Fibroblast of lung (primary cell): ENCODE measurements at places on chromosomes 2 and 18. TPM values are rescaled to one million over a fixed set of nuclear protein-coding genes. Genes with fewer than 3 reads are reported as not detected.

The GPR75 gene
- 0.77 and 1.8 TPM in 2 replicates for total RNA-seq

The COLEC11 gene
- total RNA-seq = 0.77 and 0.83 TPM in 2 replicates

DNA sequence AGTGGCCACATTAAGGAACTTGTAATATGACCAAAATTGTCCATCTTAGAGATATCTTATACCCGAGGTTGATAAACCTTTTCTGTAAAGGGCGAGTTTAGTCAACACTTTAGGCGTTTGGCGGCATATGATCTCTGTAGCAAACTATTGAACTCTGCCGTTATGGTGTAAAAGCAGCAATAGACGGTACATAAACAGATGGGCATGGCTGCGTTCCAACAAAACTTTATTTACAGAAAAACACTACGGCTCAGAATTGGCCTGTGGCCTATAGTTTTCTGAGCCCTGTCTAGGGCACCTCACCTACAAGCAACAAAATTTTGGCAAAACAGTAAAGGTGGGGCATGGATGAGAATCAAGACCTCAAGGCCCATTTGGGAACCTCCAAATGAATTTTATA lies 121.9 kb upstream of the HAAO start:
- DNase-seq = no peak

DNA sequence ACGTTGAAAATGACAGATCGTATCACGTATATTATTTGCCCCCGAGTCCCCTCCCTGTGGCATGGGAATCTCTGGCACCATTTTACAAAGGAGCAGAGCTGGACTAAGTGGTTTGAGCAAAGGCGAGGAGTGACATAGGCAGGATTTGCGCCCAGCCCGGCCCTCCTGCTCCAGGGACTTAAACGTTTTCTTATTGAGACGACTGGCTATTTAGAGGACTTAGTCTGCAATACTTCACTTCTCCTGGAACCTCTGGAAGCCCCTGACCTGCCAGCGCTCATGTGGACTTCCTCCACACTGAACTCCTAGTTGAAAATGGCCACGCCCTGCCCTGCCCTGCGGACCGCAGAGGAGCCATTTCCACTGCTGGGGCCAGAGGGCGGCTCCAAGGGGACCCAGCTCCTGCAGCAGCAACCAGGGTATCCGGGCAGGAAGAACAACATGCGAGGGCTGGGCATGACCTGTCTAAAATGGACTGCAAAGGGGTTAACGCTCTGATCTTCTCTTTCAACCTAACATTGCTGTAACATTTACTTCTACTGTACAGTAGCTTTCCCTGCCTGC lies 690.7 kb downstream of the LRP1B start:
- no peak for DNase-seq

The DSG1 gene
- not detected in 2 replicates for total RNA-seq

DNA sequence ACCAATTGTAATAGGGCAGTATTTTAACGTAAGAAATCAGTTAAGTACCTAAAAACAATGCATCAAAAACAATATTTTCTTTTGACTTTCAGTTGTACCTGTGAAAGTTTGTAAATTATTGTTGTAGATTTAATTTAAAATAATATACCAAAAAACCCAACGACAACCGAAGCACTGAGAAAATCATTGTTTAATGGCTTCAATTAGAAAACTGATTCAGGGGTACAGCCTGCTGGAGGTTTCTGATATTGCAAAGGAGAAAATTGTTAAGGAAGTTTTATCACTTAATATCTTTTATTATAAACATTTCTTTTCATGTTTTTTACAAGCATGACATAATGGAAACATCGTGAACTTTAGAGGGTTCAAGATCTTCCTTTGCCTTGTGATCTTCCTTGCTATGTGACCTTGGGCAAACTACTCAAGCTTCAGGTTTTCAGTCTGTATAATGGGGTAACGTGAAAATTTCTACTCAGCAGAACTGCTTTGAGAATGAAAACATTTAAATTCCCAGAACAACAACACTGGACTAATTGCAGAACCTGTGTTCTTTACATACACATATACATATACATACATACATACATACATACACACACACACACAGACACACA lies 76.3 kb upstream of the GLS start:
- DNase-seq = peak; percentile 56

DNA sequence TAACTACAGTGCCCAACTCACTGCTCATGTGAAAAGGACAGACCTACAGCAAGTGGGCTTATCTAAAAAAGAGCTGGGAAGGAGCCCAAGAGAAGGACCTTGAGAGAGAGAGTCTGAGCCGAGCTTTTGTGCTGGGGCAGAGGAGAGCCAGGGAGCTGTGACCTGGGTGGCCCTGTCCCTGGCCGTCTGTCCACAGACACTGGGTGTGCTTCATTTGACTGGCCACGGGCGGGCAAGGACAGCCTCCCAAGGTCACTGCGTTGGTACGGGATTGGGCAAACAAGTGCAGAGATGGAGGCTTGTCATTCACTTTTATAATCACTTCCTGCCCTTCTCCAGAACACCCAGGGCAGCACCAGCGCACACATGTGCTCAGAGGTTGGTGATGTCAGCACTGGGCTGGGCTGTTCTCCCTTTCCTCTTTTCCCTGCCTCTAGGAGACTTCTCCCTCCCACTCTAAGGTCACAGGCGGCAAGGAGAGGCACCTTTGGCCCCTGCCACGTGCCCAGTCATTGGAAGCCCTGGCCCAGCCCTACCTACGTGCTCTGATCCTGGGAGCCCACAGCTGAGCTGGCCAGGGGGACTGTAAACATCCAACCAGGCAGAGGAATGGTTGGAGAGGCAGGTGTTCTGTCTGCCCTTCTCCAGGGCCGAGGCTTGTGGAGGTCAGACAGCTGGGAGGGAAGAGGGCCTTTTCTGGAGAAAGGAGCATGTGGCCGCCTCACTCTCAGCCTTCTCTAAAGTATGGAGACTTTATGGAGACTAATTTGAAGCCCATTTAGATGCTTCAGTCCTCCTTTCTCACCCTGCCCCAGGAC lies 6.4 kb upstream of the PSD4 start:
- DNase-seq = no peak

DNA sequence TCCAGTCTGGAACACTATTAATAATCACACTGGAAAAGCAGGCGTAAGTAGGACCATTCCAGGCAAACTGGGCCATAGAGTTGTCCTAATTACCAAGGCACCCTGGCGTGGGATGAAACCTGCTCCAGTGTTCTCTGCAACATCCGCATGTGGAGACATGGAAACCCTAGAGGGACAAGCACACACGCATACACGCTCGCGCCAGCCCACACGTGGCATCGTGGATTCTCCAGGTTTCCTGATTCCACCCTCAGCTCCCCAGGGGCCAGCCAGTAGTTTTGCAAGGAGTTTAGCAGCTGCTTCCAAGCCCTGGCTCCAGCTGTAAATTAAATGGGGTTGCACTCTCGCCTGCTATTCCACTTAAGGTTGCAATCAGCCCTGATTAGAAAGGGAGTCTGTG lies 127.7 kb downstream of the DYSF start:
- DNase-seq = no peak

The TRAK2 gene
- total RNA-seq = 72.9 and 81.1 TPM in 2 replicates

The DLGAP1 gene
- total RNA-seq = 0.17 and 0.51 TPM in 2 replicates

DNA sequence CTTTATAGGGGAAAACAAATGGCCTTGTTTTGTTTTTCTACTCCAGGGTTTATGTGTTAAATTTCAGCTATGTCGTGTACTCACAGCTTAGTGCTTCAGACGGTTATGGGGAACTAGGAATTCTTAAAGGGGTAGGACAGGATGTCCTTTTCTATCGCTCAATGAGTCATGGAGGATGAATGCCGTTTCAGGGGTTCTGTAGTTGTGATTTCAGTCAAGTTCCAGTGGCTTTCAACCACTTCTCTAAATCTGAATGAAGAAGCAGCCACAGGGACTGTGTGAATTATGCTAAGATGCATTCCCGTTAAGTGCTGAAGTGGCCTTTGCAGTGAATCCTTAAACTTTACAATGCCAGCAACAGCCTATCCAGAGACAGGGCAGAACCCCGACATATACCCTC lies 1231.7 kb upstream of the ZEB2 start:
- peak; percentile 84 for DNase-seq

The RNU2-63P gene
- total RNA-seq = 46.0 and 268 TPM in 2 replicates

- no peak for DNase-seq
Observed at GRCh38 chr2:239769554-239770245, 255.4 kb downstream of the NDUFA10 start.

The C2orf72 gene
- total RNA-seq = 0.33 TPM in 1 of 2 replicates, not detected in the other

- no peak for DNase-seq
Observed at GRCh38 chr2:29821591-29821990, 99.8 kb downstream of the ALK start.

DNA sequence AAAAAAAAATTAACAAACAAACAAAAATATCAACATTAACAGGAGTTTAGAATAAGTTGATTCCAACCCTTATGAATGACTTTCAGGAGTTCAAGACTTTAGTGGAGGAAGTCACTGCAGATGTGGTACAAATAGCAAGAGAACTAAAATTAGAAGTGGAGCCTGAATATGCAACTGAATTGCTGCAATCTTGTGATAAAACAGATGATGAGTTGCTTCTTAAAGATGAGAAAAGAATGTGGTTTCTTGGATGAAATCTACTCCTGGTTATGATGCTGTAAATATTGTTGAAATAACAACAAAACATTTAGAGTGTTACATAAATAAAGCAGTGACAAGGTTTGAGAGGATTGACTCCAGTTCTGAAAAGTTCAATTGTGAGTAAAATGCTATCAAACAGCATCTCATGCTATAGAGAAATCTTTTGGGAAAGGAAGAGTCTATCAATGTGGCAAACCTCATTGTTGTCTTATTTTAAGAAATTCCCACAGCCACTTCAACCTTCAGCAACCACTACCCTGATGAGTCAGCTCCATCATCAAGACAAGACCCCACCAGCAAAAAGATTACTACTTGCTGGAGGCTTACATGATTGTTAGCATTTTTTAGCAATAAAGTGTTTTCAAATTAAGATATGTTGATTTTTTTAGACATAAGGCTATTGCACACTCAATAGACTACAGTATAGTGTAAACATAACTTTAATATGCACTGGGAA lies 42.7 kb upstream of the TAF4B start:
- no peak for DNase-seq

DNA sequence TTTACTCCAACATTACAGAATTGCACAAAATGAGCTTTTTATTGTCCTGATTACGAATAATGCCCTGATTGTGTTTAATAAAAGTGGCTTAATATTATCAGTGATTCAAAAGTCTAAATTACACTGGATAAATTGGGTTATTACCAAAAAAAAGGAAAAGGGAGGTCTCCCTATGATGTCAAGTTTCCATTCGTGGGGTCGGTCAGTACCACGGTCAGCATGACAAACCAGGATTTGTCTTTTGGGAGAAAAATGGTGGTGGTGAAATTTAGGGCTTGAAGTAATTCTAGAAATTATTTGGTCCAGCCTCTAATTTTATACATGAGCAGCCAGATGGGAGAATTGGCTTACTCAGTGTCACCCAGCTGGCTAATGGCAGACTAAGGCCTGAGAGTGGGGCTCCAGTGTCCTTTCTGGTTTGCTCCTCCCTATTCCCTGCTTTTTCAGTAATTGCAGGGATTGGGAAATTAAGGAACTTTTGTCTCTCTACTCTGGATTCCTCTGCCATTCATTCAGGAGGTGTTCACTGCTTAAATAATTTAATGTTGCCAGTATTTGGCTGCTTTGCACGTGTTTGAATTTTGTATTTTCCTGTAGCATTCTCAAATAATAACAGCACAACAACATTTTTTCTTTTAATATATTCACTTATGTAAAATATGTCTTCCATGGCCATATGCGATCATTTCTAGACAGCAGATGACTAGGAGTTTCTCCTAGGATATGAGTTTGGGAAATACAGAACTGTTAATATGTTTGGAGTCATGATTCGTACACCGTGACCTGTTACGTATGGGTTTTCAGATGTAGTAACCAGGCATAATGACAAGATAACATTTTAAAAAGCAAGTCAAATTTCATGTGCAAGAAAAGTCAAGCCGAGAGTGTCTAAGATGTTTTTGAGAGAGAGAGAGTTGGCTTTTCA lies 128.9 kb upstream of the NOSTRIN start:
- no peak for DNase-seq

GRCh38 chr2:6928452-6928851 lies 11.2 kb downstream of the RNF144A start:
- no peak for DNase-seq

DNA sequence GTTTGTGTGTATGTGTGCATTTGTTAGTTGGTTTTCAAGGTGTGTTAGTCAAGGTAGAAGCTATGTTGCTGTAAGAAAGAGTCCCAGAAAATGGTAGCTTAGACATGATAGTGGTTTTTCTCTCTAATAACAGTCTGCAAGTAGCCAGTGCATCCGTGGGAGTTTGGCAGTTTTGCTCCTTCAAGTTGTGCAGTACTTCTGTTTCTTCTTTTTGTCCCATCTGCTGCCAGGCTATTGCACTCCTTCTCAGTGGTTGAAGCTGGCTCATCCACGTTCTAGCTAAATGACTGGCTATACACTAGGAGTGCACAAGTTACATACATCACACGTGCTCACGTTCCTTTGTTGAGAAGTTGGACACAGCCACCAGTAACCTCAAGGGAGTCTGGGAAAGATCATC lies 134.7 kb downstream of the ASXL3 start:
- DNase-seq = no peak

DNA sequence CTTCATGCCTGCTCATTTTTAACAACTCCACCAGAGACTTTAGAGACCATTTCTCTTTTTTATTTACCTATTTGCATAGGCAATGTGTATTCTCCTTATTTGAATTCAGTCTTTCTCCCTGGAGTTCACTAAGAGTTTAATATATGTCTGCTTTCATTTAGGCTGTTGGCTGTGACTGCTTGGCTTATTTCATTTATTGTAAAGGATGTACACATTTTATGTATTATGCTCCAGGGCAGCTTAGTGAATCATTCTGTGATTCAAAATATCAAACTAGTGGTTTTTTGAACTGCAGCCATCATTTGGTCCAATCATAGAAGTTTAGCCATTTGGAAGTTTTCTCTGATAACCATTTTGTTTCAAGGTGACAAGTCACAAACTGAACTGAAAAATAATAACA lies 229.6 kb downstream of the LPIN1 start:
- DNase-seq = no peak

DNA sequence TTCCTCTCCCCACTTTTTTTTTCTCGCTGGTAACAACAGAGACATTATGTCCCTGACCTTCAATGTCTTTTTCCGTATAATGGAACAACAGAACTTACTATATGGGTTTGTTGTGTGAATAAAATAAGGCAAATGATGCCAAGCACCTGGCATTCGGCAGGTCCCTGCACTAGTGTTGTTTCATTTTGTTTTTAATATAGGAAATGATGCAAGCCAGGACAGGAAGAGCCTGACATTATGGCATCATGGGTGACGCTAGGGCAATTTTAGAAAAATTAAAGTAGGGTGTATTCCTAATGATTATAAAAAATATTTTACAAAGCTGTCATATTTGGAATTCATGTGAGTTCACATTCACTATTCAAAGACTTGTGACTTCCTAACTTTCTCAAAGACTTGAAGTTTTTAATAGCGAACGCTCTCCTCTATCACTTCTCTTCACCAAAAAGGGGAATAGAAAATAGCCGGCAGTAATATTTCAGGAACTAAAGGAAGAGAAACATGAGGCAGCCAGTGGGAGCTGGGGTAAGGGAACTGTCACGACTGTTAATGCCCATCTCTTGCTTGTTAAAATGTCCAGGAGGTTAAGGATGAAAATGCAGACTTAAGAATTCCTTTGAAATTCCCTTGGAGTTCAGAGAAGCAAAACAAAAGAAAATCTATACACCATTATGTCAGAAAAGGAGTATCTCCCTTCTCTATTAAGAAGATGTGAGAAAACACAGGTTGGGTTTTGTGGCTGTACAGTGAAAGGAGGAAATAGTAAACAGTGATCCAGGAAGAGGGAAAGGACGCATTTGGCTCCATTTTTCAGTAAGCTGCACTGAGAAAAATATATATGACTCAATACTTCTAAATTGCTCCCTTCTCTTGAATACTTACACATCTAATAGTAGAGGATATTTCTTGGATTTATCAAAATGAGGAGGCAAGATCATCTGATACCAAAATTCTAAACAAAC lies 60.2 kb downstream of the DPP4 start:
- no peak for DNase-seq

The ABCG8 gene
- total RNA-seq = not detected in 2 replicates
